ENCODE measurements at places on chromosomes 2 and 18. TPM values are rescaled to one million over a fixed set of nuclear protein-coding genes. Genes with fewer than 3 reads are reported as not detected.

EMILIN1 gene
- 17.1 TPM for total RNA-seq

LDLRAD4 gene
- 41.8 TPM for total RNA-seq

CCDC148 gene
- total RNA-seq = 0.44 TPM

CHPF gene
- total RNA-seq = 106 TPM

Data from heart right ventricle (tissue), 16 donors.